ENCODE measurements at places on chromosomes 12 and 14.

GRCh38 chr12:112686373-112686772 is 105.2 kb upstream of the RPH3A start:
- no peak for DNase-seq

DNA sequence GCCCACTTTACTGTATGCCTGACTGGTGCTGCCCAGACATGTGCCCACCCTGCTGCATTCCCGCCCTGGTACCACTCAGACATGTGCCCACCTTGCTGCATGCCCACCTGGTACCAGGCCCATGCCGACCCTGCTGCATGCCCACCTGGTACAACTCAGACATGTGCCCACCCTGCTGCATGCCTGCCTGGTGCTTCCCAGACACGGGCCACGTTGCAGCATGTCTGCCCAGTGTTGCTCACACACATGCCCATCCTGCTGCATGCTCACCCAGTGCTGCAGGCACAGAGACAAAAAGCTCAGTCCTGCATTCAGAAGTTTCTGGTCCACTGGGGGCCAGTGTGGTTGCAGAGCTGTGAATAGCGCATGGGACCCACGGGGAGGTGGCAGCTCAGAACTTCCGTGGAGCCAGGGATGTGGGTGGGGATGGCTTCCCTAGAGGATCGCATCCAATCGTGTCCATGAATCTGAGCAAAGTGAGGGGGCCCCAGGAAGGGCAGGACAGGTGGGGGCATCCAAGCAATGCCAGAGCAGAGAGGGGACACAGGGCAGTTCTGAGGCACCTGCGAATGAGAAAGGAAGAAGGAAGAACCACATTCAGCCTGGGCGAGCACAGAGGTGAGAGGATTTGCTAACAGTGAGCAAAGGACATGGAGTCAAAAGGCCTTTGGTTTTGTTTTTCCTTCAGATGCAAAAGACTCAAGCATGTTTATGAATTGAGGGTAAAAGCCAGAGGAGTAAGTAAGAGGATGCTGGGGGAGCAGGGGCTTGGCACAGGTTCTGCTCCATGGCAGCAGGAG is 175.9 kb upstream of the C14orf180 start:
- no peak for DNase-seq

DNA sequence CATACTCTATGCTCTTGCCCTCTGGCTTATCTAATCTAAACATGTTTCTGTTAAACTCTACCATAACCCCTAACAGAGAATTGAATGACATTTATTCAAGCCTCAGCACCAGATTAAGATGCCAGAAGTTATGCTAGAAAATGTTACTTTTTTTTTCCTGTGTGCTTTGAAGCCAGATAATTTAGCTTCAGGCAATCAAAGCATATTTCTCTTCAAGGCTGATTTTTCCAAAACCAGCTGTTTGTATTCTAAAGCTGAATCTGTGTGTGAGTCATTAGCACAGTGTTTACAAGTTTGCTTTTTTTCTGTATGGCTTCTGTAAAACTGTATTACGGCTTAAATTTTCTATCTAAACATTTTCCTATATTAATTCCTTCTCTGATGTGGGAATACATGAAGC is 326.1 kb downstream of the FSCB start:
- no peak for DNase-seq

- DNase-seq, result no peak
Observed at GRCh38 chr12:6829536-6830220, 1.5 kb downstream of the P3H3 start.

- no peak for DNase-seq
Observed at GRCh38 chr12:107829271-107829670, 54.8 kb downstream of the ASCL4 start.

DNA sequence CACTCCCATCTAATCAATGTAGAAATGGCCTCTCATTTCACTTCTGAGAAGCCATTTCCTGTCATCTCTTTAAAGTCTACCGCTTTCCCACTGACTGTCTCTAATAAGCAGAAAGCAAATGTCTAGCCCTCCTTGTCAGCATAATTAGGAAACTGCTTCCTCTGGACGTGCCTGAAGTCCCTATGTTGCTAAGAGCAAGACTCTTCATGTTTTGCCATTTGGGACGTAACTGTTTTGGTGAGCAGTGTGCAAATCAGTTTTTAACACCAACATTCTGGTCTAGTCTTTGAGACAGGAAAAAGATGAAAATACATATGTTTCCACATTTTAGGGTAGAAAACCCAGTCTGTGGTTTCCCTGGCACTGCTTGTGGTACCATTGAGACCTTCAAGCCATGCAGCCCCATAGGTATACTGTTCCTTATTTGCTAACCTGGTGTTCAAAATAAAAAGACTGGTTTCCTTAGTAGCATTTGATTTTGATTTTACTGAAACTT is 22.2 kb downstream of the IFNG start:
- DNase-seq, result no peak

DNA sequence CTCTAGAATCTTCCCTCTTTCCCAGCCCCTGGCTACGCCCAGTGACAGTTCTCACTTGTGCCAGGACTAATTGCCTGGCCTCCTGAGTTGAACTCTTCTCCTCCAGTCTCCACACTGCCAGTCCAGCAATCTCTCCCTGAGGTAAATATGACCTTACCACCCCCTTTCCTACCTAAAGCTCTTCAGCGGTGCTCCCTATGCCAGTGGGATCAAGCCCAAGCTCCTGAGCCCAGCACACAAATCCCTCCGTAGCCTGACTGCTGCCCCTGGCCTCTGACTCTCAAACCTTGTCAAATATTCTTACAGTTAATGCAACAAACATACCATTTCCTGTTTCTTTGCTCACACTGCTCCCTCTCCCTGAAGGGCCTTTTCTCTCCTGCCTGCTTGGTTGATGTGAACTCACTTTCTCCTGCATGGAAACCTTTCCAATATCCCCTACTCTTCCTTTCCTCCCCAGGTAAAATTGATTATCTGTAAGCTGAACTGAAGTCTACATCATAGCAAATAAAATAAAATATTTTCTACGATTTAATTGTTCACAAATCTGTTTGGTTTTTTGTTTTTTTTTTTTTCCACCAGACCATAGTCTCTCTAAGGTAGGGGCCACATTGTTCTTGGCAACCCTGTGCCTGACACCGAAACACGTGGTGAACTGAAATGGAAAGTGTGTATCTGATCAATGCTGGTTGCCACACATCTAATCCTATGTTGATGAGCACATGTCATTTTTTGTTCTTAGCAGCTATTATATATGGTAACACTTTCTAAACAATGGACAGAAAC is 147.5 kb downstream of the SLC38A6 start:
- DNase-seq, result no peak

GRCh38 chr14:91796617-91797347 is 64.9 kb upstream of the CATSPERB start:
- no peak for DNase-seq

DNA sequence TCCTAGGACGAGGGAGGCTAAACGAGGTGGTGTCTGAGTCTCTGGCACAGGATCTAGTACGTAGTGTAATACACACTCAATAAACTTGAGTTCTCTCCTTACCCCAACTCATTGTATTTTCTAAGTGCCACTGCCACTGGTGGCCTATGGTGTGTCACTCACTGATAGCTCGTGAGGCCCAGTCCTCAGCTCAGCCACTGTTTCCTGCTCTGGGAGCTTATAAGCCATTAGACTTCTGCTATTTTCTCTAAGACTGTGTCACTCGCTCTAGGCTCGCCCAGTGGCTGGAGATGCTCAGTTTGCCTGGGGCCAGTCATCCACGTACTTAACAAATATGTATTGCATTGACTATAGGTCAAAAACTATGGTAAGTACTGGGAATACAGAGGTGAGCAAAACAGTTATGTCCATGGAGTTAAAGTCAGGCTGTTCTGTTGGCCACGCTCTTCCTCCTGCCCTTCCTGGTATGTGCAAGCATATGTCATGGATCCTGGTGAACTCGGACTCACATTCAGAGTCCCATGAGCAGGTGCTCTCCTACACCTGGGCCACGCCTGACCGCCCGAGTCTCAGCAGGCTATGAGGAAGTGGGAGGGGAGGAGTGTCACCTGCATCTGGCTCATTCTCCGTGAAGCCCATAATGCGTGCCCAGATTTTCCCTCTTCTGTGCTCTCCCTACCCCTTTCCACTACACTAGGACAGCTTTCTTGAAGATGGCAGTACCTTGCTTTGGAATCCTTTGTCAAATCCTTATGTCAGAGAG is 41.6 kb downstream of the DEGS2 start:
- DNase-seq, result peak; percentile 44

- no peak for DNase-seq
Observed at GRCh38 chr14:57897144-57897748, 31.4 kb upstream of the SLC35F4 start.

GRCh38 chr12:132489078-132489601 is 811 bp upstream of the FBRSL1 start:
- no peak for DNase-seq

DNA sequence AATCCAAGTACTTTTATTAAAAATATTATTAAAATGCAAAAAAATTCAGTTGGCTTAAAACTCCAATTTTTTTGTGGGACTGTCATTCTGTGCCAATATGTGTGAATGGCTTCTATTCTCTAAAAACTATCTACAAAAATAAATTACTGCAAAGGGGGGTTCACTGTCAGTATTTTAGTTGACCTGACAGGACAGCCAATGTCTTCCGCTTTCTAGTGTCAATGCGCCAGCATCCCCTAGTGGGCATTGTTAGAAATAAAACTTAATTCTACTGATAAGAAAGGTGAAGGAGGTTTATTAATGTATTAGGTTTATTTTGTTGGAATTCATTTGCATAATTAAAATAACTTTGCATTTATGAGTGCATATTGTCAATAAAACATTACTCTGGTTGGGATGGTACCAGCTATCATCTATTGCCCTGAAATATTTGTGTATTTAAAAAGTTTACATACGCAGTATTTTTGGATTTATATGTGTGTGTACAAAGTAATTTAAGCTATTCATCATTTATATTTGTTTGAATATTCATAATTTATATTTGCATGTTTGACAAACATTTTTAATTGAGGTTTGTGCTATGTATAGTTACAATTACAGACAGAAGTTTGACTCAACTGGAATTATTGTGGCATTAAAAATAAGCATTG is 527.2 kb downstream of the FLRT2 start:
- DNase-seq, result no peak

All from NCI-H187 treated with DMSO at 0.1 percent for 48 hours (cell line).